ENCODE measurements at places on chromosomes 11 and 22.

- DNase-seq, result no peak
These were observed 9.4 kb upstream of the SF1 start for GRCh38 chr11:64787526-64788320.

GRCh38 chr22:36540867-36541642 is 12.1 kb upstream of the EIF3D start:
- no peak for DNase-seq

DNA sequence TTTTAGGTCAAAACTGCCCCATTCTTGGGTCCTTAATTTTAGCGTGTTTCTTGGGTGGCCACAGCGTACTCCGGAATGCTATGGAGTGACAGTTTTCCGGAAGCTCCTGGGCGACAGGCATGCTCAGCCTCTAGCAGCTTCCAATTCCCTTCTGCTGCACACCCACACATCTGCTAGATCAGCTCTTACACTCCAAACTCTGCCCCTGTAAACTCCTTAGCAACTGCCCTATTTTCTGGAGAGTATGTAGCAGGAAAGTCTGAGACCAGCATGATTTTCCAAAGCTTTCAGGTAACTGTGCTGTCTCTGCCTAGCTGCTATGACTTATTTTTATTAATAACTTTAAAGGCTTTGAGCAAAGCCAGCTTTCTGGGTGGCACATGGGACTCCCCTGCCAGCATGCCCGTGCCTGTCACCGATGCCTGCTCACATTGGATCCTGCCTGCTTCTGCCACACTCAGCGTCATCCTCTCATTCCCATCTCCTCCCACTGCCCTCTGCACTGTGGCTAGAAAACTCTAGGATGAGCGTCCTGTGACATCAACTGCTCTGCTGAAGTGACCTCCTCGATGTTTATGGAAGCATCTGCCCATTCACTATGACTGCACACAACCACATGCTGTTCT is 17.3 kb downstream of the TOLLIP start:
- no peak for DNase-seq

- no peak for DNase-seq
These were observed 17.9 kb upstream of the EMID1 start for GRCh38 chr22:29187831-29188230.

DNA sequence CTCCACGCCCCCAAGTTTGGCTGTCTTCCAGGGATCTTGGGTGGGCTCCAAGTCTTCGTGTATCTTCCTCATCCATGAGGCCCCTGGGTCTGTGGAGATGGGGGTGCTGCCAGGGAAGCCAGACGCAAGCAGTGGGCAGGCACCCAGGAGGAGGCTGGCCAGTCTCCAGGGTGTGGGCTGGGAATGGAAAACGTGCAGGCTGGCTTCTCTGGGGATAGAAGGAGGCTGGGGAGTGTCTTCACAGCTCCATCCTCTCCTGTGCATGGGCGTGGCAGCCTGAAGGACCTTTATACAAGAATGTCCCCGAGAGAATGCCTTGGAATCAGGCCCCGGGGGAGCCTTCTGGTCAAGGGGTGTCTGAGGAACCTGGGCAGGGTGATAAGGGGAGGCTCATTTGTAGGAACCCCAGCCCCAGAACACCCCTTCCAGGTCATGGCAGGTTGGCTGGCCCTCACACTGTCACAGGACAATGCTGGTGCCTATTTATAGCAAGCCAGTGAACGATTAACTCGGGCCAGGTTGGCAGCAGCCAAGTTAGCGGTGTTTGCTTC is 14.0 kb downstream of the SGSM1 start:
- no peak for DNase-seq

All from iPS DF 6.9 (cell line).